SK-MEL-5 (cell line): ENCODE measurements at places on chromosomes 13 and 19. TPM values are rescaled to one million over a fixed set of nuclear protein-coding genes. Genes with fewer than 3 reads are reported as not detected.
A peak's percentile ranks its signal among the peaks of the same experiment; 100 is the strongest.

Gene SYCN
- not detected in 2 replicates for total RNA-seq

DNA sequence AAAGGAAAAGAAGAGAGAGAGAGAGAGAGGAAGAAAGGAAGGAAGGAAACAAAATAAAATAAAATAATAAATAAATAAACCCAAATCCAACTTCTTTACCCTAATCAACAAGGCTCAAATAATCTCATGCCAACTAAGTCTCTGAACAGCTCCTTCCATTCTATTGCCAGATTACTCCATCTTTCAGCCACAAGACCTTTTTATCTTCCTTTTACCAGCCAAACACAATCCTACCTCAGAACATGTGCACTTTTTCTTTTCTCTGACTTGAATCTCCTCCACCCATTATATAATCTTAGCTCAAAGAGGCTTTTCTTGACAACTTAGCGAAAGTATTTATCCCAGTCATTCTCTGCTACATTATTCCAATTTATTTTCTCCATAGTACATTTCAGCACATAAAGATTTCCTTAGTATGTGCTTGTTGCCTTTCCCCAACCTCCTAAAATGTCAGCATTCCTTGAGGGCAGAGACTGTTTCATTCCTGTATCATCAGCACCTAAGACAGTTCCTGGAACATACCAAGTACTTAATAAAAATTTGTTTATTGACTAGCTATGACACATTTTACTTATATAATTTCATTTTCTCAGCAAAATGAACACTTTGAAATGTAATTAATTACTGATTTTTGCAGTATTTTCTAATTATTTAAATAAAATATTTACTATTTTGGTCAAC, 33.5 kb upstream of the USPL1 start:
- no peak for DNase-seq

- DNase-seq = no peak
Measured at GRCh38 chr19:5719274-5719960, 529 bp downstream of the LONP1 start.

- DNase-seq = no peak
Measured at GRCh38 chr19:14333101-14333871, 48.0 kb upstream of the ADGRE5 start.

DNA sequence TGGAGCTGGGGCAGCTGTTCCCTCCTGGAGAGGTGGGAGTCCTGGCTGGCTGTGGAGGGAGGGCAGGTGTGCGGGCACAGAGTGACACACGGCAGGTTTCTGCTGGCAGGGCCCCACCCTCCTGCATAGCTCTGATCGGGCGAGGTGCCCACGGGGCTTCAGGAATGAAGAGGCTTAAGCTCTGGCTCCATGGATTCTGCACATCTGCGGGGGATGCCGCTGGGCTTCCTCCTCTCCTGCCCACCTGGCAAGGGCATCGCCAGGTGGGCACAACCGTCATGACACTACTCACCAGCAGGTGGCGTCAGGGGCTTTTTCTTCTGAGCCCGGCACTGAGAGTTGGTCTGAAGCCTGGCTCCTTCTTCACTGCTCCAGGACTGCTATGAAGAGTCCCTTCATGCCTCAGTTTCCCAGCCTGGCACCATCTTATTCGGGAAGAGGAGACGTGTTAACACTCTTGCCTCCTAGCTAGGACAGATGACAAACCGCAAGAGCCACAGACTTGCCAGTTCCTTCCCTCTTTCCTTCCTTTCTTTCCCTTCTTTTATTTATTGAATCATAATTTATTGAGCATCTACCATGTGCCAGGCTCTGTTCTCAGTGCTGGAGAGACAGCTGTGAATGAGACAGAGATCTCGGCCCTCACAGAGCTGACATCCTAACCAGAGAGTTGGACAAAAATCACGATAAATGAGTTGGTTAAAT, 15.2 kb upstream of the PAK4 start:
- DNase-seq = peak; percentile 62

DNA sequence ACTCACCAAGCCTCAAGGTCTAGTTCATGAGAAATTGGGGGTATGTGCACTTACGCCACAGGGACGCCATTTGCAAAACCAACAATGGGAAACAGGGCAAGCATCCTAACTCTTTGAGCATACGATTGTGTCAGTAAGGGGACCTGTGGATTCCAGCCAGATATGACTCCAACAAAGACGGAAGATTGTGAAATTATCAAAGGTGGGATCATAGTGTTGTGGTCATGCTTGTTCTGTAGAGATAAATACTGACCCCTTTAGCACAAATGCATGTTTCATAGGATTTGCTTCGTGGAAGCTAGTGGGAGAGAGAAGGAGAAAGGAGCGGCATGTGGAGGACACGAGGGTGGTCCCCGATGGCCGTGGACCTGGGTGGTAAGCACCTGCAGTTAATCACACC, 37.8 kb downstream of the GATAD2A start:
- no peak for DNase-seq

Gene JUND
- total RNA-seq = 21.7 and 29.2 TPM in 2 replicates

DNA sequence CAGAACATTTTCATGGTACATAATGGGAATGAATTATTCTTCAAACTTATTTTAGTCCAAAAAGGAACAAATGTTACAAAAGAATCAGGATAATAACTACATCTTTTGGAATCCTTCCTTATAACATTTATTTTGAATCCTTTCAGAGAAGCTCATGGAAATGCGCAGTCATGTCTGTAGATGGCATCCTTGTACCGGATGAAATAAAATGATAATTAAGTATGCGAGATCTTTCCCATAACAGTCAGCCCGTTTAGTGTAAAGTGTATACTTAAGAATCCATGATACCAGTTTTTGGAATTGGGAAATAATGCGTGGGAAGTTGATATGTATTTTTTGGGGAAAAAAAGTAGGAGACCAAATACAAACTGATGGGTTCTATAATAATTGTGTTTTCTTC, 418.8 kb downstream of the GPC5 start:
- peak; percentile 68 for DNase-seq

GRCh38 chr19:7865262-7865911, 8.8 kb downstream of the PRR36 start:
- no peak for DNase-seq

Gene TNNI3
- 1.6 and 2.3 TPM in 2 replicates for total RNA-seq

DNA sequence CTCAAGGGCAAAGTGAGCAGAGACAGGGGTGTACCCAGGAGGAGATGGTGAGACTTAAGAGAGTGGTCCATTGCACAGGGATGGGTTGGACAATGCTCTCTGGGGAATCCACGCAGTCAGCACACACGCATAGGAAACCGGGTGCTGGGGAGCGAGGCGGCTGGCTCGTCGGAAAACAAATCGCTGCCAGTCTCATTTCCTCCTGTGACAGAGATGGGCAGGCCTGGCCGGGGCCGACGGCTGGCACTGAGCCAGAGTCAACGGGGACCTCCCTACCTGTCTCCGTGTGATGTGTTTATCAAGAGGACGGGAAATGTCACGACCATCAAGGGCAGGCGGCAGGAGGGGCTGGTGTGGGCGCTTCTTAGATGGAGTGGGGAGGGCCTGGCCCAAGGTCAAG, 27.3 kb downstream of the PTPRS start:
- DNase-seq = no peak

Gene ZNF20
- 5.4 and 5.9 TPM in 2 replicates for total RNA-seq

- DNase-seq = no peak
Measured at GRCh38 chr13:97258801-97259200, 36.7 kb downstream of the MBNL2 start.

- peak; percentile 98 for DNase-seq
Measured at GRCh38 chr13:51826606-51827005, 18.4 kb downstream of the TMEM272 start.

- peak; percentile 45 for DNase-seq
Measured at GRCh38 chr13:97223711-97224541, 1.8 kb downstream of the MBNL2 start.

Gene ZNF441
- 5.0 and 5.9 TPM in 2 replicates for total RNA-seq

Gene UQCRFS1
- total RNA-seq = 75.0 and 76.7 TPM in 2 replicates

Gene DACH1
- 0.03 TPM in 1 of 2 replicates, not detected in the other for total RNA-seq

DNA sequence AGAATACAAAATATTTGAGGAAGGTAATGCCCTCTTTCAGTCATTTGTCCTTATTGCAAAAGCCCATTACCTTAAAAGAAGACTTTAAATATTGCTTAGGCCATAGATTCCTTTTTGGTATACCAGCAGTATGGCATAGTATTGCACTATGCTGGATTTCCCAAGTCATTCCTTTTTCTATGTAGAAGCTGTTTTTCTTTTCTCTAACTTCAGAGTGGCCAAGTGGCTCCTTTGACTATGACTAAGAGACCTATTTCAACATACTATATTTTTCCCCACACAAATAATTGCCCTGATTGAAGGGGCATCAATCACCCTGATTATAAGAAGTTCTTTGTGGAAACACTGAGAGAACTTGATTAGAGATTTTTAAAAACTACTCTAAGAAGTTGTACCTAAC, 68.6 kb downstream of the UFM1 start:
- no peak for DNase-seq

- DNase-seq = peak; percentile 40
Measured at GRCh38 chr19:6828698-6829633, 56.5 kb downstream of the VAV1 start.

- DNase-seq = no peak
Measured at GRCh38 chr19:57947088-57947418, 453 bp downstream of the ZNF256 start.

Gene MEF2B
- not detected in 2 replicates for total RNA-seq

Gene CLC
- total RNA-seq = not detected in 2 replicates

GRCh38 chr19:7533281-7533885, 2.1 kb upstream of the PNPLA6 start:
- DNase-seq = no peak

DNA sequence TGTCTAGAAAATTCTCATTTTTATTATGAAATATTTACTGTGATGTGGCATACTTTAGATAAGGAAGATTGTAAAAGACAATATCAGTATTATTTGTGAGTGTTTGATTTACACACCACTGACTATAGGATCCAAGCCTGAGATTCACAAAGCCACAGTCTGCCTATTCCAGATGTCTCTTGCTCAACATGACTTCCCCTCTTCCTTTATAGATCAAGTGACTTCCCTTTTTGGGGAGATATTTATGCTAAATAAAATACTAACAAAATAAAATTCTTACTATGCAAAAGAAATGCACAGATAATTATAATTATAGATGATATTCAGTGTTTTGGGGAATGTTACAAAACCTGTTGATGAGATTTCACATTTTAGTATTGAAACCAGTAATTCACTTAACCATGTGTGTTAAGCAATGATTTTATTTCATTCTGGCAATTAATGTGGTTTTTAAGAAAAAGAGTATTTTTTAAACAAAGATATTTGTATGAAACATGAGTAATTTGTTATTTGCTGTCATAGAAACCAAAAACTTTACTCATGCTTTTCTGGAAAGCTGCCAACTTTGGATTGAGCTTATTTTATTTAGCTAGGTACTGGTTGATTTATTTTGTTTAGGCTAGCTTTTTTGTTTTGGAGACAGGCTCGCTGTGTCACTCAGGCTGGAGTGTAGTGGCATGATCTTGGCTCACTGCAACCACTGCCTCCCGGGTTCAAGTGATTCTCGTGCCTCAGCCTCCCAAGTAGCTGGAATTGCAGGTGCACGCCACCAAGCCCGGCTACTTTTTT, 13.7 kb upstream of the GPR183 start:
- DNase-seq = peak; percentile 5

GRCh38 chr13:98945863-98946605, 31.8 kb downstream of the DOCK9 start:
- no peak for DNase-seq

Gene PPP1R15A
- 26.3 and 30.2 TPM in 2 replicates for total RNA-seq

Gene FFAR2
- 0.13 TPM in 1 of 2 replicates, not detected in the other for total RNA-seq

Gene ZNF575
- total RNA-seq = not detected in 2 replicates
